ENCODE measurements at places on chromosomes 12 and 14.

DNA sequence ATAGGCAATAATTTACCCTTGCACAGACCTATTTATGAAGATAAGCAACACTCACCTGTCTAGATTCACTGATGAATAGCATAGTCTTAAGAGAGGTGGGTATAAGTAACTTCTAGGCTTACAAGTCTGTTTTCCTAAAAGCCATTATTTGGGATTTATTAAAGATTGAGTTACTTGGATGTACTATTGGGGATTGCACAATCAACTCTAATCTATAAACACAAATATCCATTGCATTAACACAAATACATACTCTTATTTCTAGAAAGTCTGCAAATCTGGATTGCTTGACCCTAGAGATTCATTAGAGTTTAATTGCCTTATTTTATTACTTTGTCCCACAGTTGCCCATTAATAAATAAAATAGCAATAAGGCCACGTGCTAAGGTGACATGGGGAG lies 148.1 kb upstream of the CCDC198 start:
- DNase-seq, result no peak

GRCh38 chr14:94548999-94549985 lies 11.9 kb upstream of the SERPINA4 start:
- peak; percentile 38 for DNase-seq

GRCh38 chr14:91342206-91342760 lies 75.3 kb downstream of the CCDC88C start:
- no peak for DNase-seq

GRCh38 chr12:12441843-12442461 lies 85.1 kb downstream of the BORCS5 start:
- DNase-seq, result no peak

- DNase-seq, result no peak
Observed at GRCh38 chr14:89486505-89486904, 69.5 kb upstream of the FOXN3 start.

- DNase-seq, result no peak
Observed at GRCh38 chr14:70981000-70981952, 74.0 kb downstream of the PCNX1 start.

DNA sequence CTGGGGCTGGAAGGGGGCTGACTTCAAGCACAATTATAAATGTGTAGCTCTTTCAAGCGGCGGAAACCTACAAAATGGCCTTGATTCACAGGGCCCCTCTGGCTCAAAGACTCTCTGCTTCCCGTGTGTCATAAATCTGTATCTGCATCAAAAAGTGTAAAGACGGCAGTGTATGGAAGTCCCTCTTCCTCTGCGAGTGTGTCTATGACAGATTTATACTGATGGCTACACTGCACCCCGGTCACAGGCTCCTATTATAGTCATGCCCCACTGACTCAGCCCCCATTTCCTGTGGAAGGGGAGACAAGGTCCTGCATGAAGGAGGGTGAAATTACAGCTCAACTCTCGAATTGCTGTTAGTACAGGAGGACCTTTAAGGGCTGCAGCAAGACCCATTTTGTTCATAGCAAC lies 68.6 kb downstream of the HMGA2 start:
- no peak for DNase-seq

DNA sequence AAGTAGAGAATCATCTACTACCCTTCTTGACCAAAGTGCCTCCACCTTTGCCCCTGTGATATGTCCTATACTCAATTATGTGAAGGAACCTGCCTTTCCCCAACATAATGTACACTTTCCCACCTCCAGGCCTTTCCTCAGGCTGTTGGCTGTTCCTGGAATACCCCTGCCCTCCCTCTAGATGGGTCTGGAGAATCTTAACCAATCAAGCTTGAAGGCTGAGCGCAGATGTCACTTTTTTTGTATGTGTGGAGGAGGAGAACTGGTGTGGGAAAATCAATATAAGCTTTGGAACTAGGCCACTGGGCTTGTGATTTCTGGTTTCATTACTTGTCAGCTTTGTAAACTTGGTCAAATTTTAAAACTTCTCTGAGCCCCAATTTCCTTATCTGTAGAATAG lies 4.7 kb downstream of the BMAL2 start:
- no peak for DNase-seq

GRCh38 chr12:89231686-89232085 lies 120.6 kb downstream of the DUSP6 start:
- DNase-seq, result no peak

- DNase-seq, result no peak
Observed at GRCh38 chr12:111268738-111269572, 99.9 kb downstream of the PHETA1 start.

DNA sequence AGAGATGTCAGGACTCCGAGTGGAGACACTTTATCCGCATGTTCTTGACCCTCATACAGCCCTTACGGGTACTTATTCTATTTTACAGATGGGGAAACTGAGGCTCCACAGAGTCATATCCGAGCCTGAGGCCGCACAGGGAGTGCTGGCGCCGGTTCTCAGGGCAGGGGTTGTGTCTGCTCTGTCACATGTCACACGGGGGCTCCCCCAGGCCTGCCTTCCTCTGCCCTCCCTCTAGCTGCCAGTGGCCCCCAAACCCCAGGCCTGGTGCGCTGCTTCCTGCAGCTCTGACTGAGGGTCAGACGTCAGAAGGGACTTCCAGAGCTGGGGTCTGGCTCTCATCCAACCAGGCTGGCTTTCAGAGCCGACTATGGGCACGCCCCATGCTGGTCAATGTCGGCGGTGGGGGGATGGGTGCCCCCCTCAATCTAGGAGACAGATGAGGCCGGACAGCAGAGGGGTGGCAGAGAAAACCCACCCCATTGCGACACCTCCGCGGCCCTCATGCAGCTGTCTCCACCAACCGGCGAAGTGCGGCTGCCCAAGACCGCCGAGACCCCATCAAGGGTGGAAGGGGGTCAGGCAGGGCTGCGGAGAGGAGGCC lies 811 bp upstream of the INF2 start:
- no peak for DNase-seq

- DNase-seq, result peak; percentile 36
Observed at GRCh38 chr14:31937730-31938346, 139.3 kb upstream of the ARHGAP5 start.

DNA sequence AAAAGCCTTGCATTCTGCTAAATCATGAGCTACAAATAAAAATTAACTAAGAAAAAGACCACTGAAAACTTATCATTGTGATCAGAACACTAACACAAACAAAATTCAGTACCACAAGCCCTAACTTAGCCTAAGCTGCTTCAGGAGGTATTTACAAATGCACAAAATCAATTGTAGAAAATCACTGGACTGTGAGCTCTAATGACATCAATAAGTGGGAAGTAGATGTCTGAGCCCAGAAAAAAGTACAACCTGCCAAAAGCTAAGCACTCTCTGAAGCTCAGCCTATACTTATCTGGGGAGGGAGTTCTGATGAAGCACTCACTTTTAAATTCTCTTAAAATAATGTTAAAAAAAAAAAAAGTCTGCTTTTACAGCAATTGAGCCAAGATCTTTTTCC lies 92.9 kb downstream of the SLCO1B1 start:
- DNase-seq, result no peak

- no peak for DNase-seq
Observed at GRCh38 chr12:29066011-29066588, 83.0 kb upstream of the FAR2 start.

DNA sequence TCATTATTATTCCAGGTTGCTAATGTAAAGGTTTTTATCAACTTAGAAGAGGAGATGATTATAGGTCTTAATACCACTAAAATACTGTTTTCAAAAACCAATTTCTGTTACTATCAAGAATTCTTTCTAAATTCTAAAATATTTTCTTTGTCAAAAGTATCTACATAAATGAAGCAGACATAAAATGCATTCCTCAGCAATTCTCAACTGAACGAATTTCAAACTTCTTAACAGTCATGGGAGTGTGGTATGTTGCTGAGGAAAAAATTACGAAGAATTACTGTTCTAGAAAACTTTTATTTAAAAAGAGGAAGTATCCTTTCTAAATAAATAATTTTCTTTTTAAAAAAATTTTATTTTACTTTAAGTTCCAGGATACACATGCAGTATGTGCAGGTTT lies 146.4 kb downstream of the SLC2A13 start:
- DNase-seq, result no peak

DNA sequence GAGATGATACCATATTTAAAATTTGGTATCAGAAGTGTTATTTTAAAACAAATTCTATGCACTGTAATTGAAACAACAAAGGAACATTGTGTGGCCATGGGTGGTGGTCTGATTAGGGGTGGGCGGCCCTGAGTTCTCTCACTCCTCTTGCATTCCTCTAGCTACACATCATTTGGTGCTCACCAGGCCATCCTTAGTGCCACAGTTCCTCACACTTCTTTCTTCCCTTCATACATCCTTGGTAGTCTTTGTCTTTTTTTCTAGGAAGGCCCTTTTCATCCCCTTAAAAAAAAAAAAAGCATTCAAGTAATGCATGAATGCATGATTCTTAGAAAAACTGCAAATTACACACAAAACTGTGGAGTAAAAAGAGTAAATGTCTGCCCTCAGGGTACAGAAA lies 2.4 kb upstream of the MANSC4 start:
- no peak for DNase-seq

GRCh38 chr12:53795927-53796326 lies 44.1 kb upstream of the CISTR start:
- no peak for DNase-seq

DNA sequence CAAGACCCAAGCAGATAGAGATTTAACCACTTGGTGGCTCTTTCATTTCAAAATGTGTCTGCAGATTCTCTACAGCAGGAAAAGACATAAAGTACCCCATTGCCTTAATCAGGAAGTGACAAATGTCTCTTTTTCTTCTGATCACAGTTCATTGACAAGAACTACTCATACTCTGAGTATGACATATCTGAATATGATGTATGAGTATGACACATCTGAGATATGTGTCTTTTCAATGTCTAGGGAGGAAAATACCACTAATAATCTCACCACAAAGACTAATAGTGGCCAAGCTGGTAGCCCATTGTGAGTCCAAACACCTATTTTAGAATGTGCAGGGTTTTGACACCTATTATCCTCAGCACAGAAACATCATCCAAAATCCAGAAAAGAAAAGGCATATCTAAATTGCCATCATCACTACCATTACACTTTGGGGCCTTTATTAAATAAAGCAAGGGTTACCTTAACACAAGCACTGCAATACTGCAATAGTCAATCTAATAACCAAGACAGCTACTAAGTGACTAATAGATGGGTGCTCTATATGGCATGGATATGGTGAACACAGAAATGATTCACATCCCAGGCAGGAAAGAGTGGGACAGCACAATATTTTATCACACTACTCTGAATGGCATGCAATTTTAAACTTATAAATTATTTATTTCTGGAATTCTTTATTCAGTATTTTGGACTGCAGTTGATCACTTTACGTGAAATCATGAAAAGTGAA lies 243.7 kb upstream of the FAR2 start:
- DNase-seq, result no peak

DNA sequence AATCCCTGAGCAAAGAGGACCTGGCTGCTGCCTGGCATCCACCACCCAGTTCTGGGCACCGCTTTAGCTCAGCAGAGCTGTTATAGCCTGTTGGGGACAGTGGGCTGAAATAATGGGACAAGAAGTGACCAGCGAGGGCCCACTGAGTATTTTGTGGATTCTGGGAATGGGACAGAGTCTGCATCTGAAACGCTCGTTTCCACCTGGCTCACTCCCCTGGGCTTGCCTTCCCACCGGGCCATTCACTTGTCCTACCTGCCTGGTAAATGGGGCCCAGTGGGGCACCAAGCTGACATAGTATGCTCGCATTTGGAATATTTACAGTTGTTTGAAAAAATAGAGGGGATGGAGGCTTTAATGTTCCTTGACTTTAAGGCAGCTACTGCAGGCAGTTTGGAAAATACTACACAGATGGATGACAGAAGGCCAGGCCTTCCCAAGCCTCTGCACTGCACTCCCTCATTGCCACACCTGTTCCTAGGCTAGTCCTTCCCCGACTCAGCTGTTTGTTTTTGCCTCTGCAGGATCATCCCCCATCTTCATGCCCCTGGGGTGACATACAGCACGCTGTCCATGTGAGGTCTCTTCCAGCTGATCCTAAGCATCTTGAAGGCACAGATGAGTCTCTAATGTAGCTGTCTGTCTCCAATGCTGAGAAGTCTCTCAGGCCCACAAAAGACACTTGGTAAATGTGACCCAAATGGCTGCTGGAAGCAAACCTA lies 61.3 kb upstream of the DICER1 start:
- DNase-seq, result no peak

DNA sequence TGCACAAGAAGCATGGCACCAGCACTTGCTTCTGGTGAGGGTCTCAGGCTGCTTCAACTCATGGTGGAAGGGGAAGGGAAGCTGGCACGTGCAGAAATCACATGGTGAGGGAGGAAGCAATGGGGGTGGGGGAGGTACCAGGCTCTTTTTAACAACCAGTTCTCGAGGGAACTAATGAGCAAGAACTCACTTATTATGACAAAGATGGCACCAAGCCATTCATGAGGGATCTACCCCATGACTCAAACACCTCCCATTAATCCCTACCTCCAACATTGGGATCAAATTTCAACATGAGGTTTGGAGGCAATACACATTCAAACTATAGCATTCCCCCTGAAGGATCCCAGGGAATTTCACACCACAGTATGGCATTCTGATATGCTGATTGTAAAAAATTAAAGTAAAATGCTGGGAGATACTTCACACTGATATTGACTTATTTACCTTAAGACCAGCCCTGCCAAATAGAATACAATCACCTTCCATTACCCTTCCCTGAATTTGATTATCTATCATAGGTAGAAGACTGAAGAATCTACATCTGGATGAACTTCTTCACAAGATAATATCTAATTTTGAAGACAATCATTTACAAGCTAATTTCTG lies 201.7 kb upstream of the PLXNC1 start:
- DNase-seq, result no peak

- no peak for DNase-seq
Observed at GRCh38 chr12:121090586-121091514, 41.8 kb upstream of the P2RX7 start.

DNA sequence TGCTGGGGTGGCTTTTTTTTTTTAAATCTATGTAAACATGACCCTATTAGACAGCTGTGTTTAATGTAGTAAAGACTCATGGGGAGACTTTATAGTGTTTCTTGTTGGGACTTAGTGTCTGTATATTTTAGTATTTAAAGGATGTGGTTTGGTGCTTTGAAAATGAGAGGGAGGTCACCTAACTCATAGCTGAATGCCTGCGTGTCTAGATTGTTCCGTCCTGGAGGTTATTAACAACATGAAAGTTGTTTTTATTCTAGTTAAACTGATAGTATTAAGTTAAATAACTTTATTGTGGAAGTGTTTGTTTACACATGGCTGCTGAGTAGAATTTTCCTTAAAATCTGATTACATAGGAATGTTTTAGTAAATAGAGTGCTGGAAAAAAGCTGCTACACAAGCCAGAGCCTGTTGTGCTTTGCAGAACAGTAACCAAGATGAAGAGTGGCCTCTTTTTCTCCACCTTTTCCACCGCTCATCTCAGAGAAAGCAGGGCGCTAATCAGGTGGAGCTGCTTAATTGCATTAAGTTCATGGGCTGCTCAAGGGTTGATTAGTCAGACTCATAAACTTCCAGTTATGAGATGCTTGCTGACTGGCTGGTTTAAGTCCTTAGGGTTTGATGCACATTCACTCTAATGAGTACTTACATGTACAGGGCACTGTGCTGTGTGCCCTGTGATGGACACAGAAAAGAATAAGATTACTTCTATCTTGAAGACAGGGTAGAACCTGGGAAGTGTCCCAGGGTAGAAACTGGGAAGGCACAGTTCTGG lies 62.7 kb downstream of the FBXO34 start:
- no peak for DNase-seq

GRCh38 chr12:4387607-4388006 lies 8.1 kb upstream of the FGF23 start:
- no peak for DNase-seq

Data from stimulated activated CD8-positive, alpha-beta memory T cell treated with anti-CD3 and anti-CD28 coated beads, Interleukin-4, amount 100 ng/mL, for 4 hours (primary cell).